ENCODE measurements at places on chromosomes 5 and 9. TPM values are rescaled to one million over a fixed set of nuclear protein-coding genes. Genes with fewer than 3 reads are reported as not detected.

DNA sequence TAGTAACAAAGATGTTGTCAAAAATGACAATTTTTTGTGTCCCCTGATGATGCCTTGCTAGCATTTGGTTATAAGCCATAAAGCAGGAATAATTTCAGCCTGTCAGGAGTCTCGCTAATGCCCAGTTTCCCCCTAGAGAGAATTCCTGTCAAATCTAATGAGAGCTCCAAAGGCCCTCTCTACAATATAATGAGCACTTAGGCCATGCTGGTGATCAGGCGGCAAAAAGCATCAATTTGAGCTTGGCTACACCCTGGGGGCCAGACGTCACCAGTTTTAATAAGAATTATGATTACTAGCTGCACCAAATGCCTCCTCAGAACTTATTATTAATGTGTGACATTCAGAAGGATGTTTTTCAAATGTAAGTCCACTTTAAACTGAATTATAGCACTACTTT is 6.1 kb downstream of the TLE1 start:
- DNase-seq, result no peak

DNA sequence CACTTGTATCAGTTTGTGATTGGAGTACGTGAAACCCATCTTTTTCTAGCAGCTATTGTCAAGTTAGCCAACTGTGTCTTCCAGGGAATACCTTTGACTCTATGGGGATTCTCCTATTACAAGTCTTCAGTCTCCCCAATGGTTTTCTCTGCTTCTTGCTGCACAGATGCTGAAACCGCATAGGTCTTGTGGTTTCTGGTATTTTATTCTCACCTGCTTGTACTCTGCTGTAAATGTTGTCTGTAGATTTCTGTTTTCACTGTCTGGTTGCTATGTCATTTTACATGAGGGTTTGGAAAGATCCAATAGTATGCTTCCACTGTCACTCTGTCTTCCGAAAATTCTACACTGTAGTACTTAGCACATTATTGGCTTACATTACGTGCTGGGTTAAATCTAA is 1196.9 kb upstream of the C9orf72 start:
- no peak for DNase-seq

GRCh38 chr5:123873846-123874245 is 361.9 kb downstream of the CSNK1G3 start:
- no peak for DNase-seq

DNA sequence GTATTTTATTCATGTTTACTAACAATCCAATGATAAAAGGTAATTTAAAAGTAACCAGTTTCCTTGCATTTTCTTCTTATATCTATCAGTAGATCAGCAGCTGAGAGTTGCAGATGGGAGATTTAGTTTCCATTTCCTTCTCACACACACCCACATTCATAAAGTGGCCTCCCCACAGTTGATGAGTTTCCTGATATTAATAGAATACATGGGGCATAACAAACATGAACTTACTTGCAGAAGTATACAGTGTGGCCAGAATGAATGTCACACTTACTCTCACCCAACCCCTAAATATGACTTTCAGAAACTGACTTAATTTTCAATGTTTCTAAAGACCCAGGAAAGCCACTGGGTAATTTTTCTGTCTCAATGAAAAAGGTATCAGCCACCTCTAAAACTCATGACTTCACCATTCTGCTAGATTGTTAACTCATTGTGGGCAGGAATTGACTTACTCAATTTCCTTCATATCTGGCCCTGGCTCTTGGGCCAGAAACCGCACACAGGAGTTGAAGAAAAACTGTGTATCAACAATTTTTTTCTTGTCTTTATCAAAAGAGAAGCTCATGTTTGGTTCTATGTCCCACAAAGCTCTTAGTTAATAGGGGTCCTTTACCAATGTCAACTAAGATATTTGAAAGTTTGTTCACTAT is 63.5 kb upstream of the OSMR start:
- no peak for DNase-seq

GRCh38 chr5:39631958-39632357 is 207.2 kb upstream of the DAB2 start:
- DNase-seq, result no peak

DNA sequence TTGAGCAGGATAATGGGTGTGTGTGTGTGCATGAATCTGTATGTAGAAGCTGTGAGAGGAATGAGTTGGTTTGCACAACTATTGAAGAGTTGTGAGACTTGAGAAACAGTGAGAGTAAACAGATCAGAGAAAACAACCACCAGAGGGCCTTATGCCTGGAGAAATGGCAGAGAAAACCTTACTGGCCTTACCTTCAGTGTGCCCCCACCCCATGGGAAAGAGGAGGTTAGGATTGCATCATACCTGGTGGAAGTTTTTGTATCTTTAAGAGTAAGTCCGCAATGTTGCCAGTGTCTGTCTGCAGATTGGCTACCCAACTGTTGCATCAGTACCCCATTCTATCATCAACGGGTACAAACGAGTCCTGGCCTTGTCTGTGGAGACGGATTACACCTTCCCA is 1909.4 kb upstream of the WWC1 start:
- DNase-seq, result no peak

Gene TAS2R1
- 0.15 TPM for polyA plus RNA-seq

- no peak for DNase-seq
Observed at GRCh38 chr5:174750711-174751110, 26.3 kb downstream of the MSX2 start.

GRCh38 chr5:124740071-124740470 is 6.4 kb downstream of the ZNF608 start:
- DNase-seq, result no peak

- DNase-seq, result no peak
Observed at GRCh38 chr5:159403906-159404681, 73.8 kb upstream of the IL12B start.

Gene CTNND2
- 0.68 TPM for polyA plus RNA-seq

- DNase-seq, result no peak
Observed at GRCh38 chr9:135763716-135764446, 61.9 kb downstream of the KCNT1 start.

DNA sequence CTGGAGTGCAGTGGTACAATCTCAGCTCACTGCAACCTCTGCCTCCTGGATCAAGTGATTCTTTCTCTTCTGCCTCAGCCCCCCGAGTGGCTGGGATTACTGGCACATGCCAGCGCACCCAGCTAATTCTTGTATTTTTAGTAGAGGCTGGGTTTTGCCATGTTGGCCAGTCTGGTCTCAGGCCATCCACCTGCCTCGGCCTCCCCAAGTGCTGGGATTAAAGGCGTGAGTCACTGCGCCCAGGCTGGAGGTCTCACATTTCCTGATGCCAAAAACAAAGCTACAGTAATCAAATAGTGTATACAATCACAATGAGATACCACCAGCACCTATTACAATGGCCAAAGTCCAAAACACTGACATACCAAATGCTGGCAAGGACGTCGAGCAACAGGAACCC is 51.1 kb downstream of the TTLL11 start:
- no peak for DNase-seq

- DNase-seq, result no peak
Observed at GRCh38 chr9:96242811-96243210, 59.2 kb downstream of the HSD17B3 start.

DNA sequence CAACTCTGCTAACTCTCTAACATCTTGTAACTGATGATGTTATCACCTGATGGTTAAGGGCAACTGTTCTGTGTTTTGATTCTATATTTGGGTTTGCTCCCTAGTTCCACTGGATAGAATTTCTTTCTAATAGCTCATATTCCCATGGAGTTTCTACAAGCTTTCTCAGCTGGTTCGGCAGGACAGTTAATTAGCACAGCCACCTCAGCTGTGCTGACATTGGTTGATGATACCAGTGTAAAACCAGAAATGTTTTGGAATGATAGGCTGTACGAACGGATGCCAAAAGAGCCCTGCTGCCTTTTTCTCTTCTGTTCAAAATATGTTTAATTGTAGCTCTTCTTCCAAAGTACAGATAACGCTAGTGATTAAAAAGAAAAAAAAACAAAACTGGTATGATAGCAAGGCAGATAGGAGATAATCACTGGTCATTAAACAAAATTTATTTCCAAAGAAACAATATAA is 440.5 kb upstream of the ZNF608 start:
- DNase-seq, result no peak

- DNase-seq, result no peak
Observed at GRCh38 chr5:138438724-138439476, at the start of gene REEP2. REEP2 (plus strand) TSS chr5:138439057; CDS start chr5:138439209, 152 bp downstream.

DNA sequence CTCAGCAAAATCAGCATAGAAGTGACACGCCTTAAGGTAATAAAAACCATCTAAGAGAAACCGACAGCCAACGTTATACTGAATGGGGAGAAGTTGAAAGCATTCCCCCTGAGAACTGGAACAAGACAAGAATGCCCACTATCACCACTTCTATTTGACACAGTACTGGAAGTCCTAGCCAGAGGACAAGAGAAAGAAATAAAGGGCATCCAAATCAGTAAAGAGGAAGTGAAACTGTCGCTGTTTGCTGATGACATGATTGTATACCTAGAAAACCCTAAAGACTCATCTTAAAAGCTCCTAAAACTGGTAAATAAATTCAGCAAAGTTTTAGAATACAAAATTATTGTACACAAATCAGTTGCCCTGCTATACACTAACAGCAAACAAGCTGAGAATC is 393.3 kb downstream of the KIF4B start:
- no peak for DNase-seq

- no peak for DNase-seq
Observed at GRCh38 chr9:132937463-132937901, 6.9 kb downstream of the TSC1 start.

- no peak for DNase-seq
Observed at GRCh38 chr5:142115937-142116614, 7.5 kb downstream of the NDFIP1 start.

DNA sequence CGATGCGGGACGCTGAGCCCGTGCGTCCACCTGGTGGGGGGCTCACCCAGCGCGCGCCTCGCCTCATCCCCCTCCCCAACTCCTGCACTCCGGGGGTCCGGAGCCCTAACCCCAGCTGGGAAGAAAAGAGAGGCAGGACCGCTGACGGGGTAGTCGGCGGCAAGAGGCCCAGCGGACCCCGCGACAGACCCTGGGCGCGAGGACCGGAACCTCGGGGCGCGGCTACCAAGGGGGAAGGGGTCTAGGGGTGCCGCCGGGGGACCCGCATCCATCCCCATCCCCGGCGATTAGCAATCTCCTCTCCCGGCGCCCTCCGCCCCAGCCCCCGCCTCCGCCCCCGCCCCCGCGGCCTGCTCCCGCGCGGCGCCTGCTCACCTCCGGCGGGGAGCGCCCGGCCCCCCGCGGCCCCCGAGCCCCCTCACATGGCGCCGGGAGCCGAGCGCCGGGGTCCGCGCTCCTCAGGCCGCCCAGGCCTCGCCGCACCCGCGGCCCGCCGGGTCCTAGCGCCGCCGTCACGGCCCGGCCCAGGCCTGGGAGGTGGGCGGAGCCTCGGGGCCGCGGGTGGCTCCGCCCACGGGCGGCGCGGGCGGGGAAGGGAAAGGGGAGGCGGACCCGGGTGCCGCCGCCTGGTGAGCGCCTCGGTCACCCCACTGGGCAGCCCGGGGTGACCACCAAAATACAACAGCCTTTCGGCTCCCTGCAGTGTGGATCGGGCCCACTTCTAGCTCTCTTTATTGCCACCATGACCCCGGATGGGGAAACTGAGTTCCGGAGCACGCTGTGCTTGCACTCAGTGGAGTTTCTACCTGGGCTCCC is at the start of gene ST6GALNAC6:
Gene ST6GALNAC6 (minus strand): TSS at position 476 of the 816 bp plus-strand sequence. CDS start 1,622 bp downstream, outside the sequence.
- no peak for DNase-seq

DNA sequence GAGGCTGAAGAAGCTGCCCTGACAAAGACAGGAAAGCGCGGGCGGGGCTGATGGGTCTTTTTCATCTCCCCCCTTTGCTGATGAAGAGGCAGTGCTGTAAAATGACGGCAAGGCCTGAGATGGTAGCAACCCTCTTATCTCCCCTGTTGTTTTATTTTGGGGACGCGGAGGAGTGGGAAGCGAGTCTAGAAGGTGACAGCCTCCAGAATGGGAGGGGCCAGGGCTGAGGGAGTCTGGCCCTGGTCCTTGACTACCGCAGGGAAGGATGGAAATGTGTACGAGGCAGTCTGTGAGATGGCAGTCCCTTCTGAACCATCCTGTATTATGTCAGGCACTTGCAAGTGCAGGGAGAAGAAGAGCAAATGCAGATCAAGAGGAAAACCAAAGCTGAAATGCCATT is 46.1 kb upstream of the TCERG1 start:
- no peak for DNase-seq

GRCh38 chr5:17227868-17228267 is 10.4 kb downstream of the BASP1 start:
- DNase-seq, result no peak

DNA sequence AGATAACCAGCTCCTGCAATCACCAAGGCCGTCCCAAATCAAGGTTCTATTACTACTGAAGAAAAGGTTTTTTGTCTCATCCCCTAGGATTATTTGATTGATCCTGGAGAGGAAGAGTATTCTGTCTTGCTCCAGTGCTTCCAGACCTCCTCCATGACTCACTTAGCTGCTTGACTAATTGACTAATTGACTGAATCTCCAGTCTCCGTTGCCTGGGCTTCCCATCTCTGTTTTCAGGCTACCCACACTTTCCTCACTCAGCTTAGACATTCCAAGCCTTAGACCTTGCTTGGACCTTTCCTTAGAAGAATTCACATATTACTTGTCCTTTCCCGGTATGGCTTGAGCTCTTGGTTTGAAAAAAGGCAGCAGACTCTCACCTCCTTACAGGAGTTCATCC is 60.6 kb downstream of the FRMD3 start:
- no peak for DNase-seq
